ENCODE measurements at places on chromosomes 11 and 22.

DNA sequence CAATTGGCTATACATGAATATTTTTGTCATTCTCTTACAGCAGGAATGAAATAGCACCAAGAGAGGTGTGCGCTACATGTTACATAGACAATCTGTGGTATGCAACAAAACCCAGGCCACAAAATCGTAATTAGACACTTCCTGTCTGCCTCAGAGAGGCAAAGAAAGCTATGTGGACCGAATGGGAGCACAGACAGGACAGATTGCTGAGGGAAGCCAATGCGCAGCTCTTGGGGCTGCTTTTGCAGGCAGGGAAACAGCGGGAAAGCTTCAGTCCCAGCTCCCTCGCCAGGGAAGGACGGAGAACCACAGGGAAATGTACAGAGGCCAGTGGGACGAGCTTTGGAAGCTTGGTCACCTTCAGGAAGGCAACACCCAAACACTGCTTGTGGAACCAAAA is 40.9 kb downstream of the SERPINH1 start:
- DNase-seq, result no peak

DNA sequence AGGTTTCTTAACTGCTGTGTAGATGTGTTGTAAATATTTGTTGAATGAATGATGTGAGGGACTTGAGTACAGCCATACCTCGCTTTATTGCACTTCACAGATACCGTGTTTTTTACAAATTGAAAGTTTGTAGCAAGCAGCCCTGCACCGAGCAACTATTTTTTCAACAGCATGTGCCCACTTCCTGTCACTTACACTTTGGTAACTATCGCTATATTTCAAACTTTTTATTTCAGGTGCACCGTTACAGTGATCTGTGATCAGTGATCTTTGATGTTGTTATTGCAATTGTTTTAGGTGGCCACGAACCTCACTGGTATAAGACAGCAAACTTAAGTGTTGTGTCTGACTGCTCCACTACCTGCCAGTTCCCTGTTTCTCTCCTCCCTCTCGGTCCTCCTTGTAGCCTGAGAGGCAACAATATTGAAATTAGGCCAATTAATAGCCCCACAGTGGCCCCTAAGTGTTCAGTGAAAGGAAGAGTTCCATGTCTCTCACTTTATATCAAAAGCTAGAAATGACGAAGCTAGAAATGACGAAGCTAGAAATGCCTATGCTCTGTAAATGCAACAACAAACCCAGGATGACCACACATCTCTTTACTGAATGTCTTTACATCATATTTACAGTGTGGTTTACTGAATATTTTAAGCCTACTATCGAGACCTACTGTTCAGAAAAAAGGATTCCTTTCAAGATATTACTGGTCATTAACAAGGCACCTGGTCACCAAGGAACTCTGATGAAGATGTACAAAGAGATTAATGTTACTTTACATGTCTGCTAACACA is 1.0 kb downstream of the SFI1 start:
- no peak for DNase-seq

GRCh38 chr11:71472357-71472885 is 19.4 kb downstream of the NADSYN1 start:
- DNase-seq, result no peak

DNA sequence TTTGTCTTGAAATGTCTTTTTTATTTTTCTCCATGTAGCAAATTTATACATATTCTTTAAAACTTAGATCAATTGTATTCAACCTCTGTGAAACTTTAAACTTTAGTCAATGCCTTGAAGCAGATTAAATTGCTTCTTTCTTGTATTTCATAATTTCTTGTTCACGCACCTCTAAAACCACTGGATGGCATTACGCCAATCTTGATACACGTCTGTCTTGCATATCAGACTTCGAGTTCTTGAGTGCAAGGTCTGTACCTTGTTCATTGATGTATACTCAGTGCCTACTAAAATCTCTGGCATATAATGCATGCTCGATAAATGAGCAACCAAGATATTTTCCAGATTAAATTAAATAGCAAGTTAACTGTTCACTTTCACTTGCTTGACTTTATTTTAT is 236.8 kb downstream of the CASP12 start:
- no peak for DNase-seq

GRCh38 chr11:102957953-102958352 is 2.4 kb upstream of the MMP13 start:
- DNase-seq, result no peak
